Esophagus muscularis mucosa (tissue), 4 donors: ENCODE measurements at places on chromosomes 12 and 14. TPM values are rescaled to one million over a fixed set of nuclear protein-coding genes. Genes with fewer than 3 reads are reported as not detected.

Gene PTPN11
- total RNA-seq = 142 TPM

GRCh38 chr12:85273381-85274314 lies 6.4 kb upstream of the ALX1 start:
- H3K27ac ChIP-seq = no peak overlapping the region
- H3K4me1 ChIP-seq = peaks cover 6% of the 10 kb centered on the region
- no peak for DNase-seq
- no peak overlapping the region for H3K4me3 ChIP-seq

- H3K27ac ChIP-seq = no peak overlapping the region
- no peaks in the 10 kb centered on the region for H3K4me1 ChIP-seq
- H3K27me3 ChIP-seq = no peaks in the 10 kb centered on the region
- no peak overlapping the region for H3K4me3 ChIP-seq
Observed at GRCh38 chr12:91991399-91992187, 154.1 kb downstream of the BTG1 start.

Gene SOX5
- total RNA-seq = 7.1 TPM

DNA sequence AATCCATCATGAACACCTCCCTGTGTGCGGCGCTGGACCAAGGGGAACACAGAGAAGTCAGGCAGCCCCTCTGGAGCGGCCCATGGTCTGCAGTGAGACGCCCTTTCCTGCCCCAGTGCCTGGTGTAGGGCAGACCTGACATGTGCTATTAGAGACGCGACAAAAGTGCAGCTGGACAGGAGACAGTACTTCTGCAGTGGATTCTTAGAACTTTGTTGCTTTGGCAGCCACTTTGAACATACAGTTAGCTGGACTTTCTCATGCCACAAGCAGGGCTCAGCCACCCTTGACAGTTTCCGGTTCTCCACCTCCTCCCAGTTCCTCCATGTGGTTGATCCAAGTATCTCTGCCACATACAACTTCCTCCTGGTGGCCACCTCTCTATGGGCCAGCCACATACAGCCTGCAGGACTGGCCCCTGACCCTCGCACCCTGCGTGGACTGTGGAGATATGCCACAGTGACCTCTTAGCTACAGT lies 45.9 kb downstream of the LGMN start:
- H3K27ac ChIP-seq = no peak overlapping the region
- no peak overlapping the region for H3K4me3 ChIP-seq
- no peak for DNase-seq
- no peaks in the 10 kb centered on the region for H3K27me3 ChIP-seq

Gene TMTC3
- 22.2 TPM for total RNA-seq

- H3K4me3 ChIP-seq = no peak overlapping the region
- DNase-seq = no peak
- H3K27me3 ChIP-seq = no peaks in the 10 kb centered on the region
- H3K4me1 ChIP-seq = no peaks in the 10 kb centered on the region
- H3K36me3 ChIP-seq = no peaks in the 10 kb centered on the region
- no peak overlapping the region for H3K27ac ChIP-seq
Observed at GRCh38 chr12:49933796-49934195, 16.7 kb upstream of the AQP2 start.

DNA sequence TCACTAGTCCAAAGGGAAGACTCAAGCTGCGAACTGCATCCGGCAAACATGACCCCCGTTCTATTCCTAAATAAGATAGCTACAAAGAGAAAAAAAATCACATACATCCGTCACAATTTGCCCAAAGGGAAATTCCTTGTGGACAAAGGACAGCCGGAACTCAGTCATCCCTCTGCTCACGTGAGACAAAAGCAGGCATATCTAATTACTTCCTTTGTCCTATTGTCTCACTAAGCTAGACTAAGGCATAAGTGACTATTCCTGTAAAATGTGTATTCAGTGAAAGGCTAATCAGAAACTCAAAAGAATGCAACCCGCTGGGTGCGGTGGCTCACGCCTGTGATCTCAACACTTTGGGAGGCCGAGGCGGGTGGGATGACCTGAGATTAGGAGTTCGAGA lies 27.2 kb upstream of the NINJ2 start:
- DNase-seq = no peak
- H3K4me1 ChIP-seq = no peaks in the 10 kb centered on the region
- no peaks in the 10 kb centered on the region for H3K36me3 ChIP-seq
- no peak overlapping the region for H3K4me3 ChIP-seq
- H3K27me3 ChIP-seq = no peaks in the 10 kb centered on the region

DNA sequence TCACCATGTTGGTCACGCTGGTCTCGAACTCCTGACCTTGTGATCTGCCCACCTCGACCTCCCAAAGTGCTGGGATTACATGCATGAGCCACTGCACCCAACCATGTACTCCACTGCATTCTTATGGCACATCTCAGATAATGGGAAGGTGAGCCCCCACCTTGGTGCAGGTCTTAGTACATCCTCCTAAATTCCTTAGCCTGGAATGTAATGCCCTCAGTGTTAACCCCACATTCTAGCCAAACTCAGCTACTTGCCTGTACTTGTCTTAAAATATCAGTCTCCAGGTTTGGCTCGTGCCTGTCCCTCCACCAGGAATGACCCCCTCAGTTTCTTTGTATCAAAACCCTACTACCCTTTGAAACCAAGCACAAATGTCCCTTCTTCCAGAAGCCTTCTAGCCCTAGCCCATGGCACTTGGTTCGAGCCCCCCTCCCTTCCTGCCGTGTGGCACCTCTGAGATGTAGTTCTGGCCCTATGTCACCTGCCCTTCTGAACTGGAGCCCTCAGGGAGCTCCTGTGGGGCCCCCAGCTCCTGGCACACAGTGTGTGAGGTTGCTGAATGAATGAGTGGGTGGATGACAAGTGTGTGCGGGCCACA lies 8.4 kb downstream of the KCNH3 start:
- H3K36me3 ChIP-seq = no peaks in the 10 kb centered on the region
- DNase-seq = no peak
- peaks cover 11% of the 10 kb centered on the region for H3K27me3 ChIP-seq
- H3K4me1 ChIP-seq = peaks cover 13% of the 10 kb centered on the region
- no peak overlapping the region for H3K4me3 ChIP-seq

GRCh38 chr12:115357681-115358080 lies 673.7 kb upstream of the TBX3 start:
- H3K4me3 ChIP-seq = no peak overlapping the region
- peaks cover 2% of the 10 kb centered on the region for H3K4me1 ChIP-seq
- H3K27me3 ChIP-seq = no peaks in the 10 kb centered on the region
- H3K36me3 ChIP-seq = no peaks in the 10 kb centered on the region

Gene KRT6C
- not detected for total RNA-seq
